Caki2 (cell line): ENCODE measurements at places on chromosomes 4 and X.

DNA sequence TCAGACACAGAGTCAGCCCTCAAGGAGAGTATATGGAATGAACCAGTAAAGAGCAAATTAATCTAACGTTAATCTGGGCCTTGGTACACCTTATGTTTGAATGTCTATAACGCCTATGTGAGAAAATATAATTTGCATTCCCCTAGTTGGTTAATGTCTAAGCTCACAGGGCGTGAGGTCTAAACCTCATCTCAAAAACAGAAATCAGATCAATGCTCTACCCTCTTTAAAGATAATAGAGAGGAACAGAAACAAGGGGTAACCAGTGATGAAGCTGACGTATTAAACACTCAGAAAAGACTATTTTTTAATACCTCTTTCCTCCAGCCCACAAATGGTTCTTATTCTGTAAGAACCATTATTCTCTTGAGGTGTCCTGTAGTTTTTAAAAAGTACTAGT lies 369.2 kb upstream of the NOCT start:
- no peak for DNase-seq

GRCh38 chr4:578451-579443 lies 2.7 kb upstream of the TMEM271 start:
- no peak for DNase-seq

DNA sequence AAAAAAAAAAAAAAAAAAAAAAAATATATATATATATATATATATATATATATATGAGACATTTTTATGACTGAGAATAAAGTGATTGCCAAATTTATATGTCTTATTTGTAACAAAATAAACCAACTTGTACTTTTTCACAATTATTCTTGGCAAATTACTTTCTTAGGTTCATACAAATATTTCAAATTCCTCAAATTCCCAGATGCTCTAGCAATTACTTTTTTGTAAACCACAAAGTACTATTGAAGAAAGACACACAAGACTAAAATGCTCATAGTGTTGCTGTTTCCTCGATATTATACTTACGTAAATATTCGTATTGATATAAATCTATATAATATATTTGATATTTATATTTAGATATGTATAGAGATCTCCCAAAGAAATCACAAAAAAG lies 390.0 kb downstream of the FAT4 start:
- DNase-seq: no peak

DNA sequence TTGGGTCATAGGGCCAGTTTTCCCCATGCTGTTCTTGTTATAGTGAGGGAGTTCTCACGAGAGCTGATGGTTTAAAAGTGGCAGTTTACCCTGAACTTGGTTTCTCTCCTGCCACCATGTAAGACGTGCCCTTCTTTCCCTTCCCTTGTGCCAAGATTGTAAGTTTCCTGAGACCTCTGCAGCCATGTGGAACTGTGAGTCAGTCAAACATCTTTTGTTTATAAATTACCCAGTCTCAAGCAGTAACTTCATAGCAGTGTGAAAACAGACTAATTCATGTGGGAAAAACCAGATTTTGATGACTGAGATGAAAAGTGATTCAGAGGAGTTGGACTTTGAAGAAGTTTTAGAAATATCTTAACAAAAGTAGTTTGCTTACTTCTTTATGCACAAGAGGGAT lies 101.4 kb downstream of the ARHGAP10 start:
- peak; percentile 57 for DNase-seq

DNA sequence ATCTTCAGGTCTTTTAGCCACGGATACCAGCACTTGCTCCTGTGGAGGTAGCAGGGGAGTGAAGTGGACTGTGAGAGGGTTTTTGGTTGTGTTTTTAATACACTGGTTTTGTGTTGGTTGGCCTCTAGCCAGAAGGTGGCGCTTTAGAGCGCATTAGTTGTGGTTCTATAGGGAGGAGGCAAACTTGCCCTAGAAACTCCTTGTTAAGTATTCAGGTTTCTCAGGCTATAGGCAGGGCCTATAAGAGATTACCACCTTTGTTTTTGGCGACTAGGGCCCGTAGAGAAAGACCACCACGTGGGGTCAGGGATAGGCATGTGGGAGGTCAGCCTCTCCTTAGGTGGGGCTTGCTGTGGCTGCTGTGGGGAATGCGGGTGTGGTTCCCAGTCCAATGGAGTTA lies 221.6 kb upstream of the SPANXN4 start:
- DNase-seq: peak; percentile 4

- DNase-seq: no peak
Observed at GRCh38 chr4:78556665-78557064, 5.1 kb downstream of the ANXA3 start.

GRCh38 chr4:48329193-48329592 lies 12.1 kb upstream of the SLAIN2 start:
- DNase-seq: no peak

GRCh38 chr4:43452948-43453347 lies 560.4 kb downstream of the GRXCR1 start:
- DNase-seq: no peak
